ENCODE measurements at places on chromosomes 2 and 18. TPM values are rescaled to one million over a fixed set of nuclear protein-coding genes. Genes with fewer than 3 reads are reported as not detected.

DNA sequence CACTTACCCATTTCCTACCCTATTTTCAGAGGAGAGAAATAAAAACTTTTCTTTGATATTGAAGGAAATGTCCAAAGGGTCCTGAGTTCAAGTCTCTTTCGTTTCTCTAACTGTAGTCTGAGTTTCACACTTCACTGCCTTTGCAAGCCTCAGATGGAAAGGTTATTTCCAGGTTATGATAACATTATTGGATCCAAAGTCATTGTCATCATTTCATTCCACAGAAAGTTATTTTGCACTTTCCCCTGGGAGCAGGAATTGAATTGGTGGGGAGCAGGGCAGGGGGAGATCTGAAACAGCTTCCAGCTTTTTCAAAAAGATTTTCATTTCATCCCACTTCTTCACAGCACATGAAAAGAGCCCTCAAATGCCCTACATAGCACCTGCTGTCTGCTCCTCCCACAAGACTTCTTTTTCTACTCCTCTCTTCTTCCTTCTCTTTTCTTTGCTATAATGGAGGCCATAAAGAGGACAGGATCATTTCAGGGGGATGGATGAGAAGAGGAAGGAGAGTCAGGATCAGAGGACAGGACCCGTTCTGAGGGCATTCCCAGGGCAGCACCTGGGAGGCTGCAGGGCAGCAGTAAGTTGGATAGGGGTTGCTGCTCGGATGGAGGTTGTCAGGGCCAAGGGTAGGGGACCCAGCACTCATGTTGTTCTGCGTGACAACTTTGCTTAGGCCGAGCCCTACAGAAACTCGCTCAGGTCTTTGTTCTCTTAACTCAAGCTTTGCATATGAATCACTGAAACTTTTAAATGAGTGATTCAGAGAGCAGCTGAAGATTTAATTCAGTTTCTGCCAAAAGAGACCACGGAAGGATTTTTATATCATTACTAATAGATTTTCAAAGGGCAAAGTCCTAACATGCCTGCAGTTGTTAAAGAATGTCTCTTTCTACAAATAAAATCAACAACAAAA lies 11.4 kb upstream of the GALNT5 start:
- DNase-seq, result no peak

DNA sequence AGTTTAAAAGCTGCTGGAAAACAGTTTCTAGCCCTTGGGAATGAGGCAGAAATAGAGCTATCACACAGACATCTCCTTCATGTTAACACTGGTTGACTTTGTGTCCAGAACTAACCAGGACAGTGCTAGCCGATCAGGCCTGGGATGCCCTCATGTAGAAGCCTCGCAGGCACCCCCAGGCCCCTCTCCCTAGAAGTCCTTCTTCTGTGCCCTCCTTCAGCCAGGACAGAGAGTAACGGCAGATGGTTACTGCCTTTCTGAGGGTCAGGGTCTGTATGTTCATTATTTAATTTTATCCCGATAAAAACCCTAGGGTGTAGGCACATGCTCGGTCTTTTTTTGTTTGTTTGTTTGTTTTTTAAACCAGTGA lies 10.7 kb upstream of the RPL31 start:
- DNase-seq, result no peak

DNA sequence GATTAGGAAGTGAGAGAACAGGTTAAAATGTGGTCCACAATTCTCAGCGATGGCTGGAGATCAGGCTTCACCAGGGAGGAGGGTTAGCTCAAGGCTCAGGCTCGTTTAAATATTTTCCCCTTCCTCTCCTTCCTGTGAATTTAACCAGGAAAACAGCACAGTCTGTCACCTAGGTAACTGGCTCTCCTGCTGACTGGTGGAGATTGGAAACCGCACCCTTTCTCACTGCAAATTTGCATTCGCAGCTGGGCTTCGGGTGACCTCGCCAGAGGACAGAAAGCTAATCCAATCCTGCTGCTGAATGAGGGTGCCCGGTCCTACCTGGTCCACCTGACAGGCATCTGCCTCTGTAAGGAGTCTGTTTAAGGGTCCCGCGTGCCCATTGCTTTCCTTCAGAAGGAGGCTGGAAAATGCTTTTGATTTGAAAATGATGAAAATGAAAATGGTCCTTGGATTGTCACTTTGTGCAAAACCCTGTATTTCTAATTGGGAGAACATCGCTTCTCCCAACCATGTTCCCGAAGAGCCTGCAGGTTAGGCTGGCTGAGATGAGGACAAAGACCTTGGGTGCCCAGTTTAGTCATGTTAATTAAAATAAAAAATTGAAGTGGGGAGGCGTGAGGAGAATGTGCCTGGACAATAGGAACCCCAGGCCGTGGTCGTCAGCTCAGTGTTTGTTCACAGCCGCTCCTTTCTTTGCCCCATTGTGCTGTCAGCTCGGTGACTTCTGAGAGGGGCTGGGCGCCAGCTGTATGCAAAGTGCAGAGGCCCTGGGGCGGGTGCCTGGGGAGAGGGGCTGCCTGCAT lies 43.4 kb upstream of the MTCL1 start:
- no peak for DNase-seq

GRCh38 chr2:66925128-66925527 lies 472.0 kb upstream of the ETAA1 start:
- no peak for DNase-seq

DNA sequence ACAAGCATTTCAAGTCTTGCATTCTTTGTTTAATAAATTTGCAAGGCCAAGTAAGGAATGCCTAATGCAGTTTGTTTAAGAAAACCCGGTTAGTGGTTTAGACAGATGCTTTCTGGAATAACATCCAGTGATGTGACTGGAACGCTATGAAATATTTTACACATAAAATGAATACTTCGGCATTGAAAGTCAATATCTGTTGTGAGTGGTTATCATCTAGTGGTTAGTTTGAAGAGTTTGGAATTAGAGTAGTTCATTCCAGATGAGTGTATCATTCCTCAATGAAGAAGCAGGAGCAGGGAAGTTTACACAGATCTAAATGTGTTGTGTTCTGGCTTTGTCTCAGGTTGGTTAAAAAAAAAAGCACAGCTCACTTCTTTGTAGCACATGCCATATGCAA lies 608.0 kb upstream of the PIK3C3 start:
- DNase-seq, result no peak

DNA sequence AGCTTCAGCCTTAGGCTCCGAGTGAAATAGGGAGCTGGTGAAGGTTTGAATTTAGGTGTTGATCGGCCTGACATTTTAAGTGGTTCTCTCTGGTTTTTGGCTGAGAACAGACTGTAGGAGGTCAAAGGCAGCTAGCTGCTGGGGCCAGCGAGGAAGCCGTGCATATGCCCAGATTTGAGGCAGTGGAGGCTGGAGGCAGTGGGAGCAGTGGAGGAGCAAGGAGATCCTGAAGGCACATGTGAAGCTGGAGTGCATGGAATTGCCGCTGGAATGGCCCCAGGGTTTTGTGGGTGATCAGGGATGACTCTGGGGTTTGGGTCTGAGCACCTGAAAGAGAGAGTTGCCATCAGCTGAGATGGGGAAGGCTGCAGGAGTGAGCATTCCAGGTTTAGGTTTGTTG lies 25.1 kb downstream of the STEAP3 start:
- DNase-seq, result no peak

DNA sequence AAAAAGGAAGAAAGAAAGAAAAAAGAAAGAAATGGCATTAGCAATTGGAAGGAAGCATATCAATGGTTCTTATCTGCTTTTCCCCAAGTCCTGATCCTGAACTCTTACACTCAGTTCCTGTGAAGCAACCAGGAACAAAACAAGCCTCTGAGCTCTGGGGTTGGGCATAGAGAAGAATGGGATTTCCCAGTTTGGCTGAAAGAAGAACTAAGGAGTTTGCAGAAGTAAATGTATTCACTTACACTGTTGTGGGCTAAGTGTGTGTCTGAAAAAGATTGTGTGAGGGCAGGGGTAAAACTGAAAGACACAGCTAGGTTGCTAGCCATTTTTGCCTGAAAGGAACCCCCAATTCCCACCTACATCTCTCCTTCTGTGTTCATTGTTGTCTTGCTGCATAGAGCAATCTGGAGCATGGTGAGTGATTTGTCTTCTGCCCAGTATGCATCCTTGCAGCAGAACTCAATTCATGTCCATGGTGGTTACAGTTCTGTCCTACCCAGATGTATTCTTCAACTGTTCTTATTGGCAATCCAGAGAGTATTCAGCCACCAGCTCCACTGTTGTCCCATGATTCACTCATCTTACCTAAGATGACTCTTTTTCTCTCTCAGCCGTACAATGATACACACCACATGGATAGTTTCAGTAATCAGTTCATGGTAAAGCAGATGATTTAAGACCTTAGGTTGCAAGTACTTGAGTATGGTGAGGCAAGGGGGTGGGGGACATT lies 348.7 kb downstream of the ARHGAP15 start:
- no peak for DNase-seq

CEP76 gene
- 2.4 TPM for total RNA-seq

Data from Right ventricle myocardium superior (tissue), 1 donor.